ENCODE measurements at places on chromosomes 3 and 15.

- no peak for DNase-seq
Observed at GRCh38 chr15:75061272-75061671, 37.9 kb downstream of the PPCDC start.

DNA sequence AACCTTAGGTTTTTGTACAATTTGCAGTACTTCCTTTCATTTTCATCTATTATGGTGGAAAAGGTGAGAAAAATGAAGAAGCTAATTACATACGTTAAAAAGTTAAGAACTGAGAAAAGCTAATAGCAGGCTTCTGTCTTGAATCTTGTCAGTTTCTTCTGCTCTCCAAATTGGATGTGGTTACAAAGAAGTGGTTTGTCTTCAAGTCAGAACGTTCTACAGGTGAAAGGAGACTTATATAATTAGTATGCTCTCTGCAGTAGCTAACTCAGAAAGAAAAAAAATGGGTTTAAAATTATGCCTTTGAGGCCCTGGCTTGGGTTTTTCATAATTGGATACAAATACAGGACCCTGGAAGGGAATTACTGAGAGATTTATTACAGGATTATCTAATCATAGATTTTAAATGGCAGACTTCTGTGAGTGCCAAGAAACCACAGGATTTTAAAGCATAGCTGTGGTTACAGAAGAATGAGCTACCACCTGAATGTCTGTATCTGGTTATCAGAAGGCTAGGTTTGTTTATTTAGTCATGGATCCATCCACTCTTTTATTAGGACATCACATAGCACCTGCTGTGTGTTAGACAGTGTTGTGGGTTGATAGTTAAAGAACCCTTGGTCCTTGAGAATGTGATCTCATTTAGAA lies 528.1 kb upstream of the MCTP2 start:
- DNase-seq: no peak

DNA sequence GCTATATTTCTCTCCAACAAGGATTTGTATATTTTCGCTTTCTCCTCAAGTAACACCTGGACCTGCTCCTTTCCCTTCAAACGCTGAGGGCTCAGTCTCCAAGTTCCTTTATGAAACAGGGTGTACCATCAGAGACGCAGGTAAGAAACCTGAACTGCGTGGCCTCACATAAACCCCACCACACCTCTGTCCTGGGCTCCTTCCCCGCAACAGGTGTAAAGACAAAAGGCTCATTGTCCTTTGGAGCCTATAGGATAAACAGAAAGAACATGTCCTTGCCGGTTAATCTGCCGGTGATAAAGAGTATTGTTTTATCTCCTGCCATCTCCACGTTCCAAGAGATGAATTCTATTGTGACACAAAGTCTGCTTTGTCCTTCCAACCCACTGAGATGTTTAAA lies 111.8 kb upstream of the ADAMTS9 start:
- no peak for DNase-seq

GRCh38 chr3:170560296-170560695 lies 25.6 kb downstream of the SLC7A14 start:
- no peak for DNase-seq

DNA sequence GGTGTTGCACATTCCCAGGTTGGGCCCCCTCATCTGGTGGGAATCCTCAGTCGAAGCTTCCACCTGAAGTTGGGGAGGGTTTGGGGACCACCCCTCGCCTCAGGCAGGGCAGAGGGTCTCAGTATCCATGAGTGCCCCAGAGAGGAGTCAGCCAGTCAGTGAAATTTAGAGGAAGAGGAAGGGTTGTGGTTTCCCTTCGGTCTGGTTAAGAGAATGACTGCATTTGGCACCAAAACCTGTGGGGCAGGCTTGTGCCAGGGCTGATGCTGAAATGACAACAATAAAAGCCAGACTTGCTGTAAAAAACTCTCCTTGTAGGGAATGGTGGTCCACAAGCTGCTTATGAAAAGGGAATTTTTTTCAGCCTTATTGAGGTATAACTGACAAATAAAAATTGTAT lies 22.6 kb downstream of the LMCD1 start:
- no peak for DNase-seq

Measured in progenitor cell of endocrine pancreas (in vitro differentiated cells).